ENCODE measurements at places on chromosomes 12 and 14.

- DNase-seq: no peak
These were observed 26.8 kb upstream of the BDKRB2 start for GRCh38 chr14:96177766-96178375.

- no peak for DNase-seq
These were observed 184.7 kb upstream of the KITLG start for GRCh38 chr12:88764781-88765480.

GRCh38 chr14:68848253-68848652 is 55.4 kb upstream of the ZFP36L1 start:
- no peak for DNase-seq

DNA sequence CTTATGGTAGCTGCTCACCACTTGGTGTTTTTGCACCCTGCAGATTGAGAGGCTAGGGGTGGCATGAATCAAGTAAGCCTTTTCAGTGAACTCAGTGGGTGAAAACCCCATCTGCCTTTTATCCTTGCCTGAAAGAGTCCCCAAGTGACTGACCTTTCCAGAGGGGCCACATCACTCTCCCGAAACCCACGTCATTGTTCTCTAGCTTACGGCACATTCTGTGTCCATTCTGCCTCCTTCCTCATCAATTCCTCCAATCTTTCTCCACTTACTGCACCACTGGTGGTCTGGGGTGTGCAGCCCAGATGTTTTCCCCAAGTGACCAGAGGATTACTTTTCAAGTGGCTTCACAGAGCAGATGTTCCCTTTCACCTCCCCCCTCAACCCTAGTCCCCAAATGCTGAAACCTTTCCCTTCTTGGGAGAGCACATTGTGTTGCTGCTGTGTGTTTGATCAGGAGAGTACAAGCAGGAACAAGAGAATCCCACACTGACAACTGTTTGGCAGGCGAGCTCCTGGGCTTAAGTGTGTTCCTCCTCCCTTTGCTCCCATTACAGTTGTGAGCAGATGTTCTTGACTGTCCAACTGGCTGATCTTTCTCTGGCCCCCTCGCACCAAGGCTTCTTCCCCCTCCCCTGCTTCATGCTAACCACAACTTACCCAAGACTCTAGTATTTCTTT is 138.0 kb upstream of the IGF1 start:
- DNase-seq: no peak

- no peak for DNase-seq
These were observed 51.7 kb downstream of the ADGRD1 start for GRCh38 chr12:131005161-131006035.

- no peak for DNase-seq
These were observed 232.8 kb downstream of the SLC2A13 start for GRCh38 chr12:39873065-39873464.

- DNase-seq: no peak
These were observed 1203.5 kb upstream of the TMEM132C start for GRCh38 chr12:127063339-127064072.

- DNase-seq: no peak
These were observed 243.7 kb downstream of the C12orf75 start for GRCh38 chr12:105574056-105574715.

- DNase-seq: no peak
These were observed at the start of gene OR6C3 for GRCh38 chr12:55330446-55330845. TSS of gene OR6C3 (plus strand) at chr12:55330746. CDS start at chr12:55331701, 955 bp downstream.

- DNase-seq: no peak
These were observed 22.9 kb downstream of the SYNE3 start for GRCh38 chr14:95493503-95493902.

DNA sequence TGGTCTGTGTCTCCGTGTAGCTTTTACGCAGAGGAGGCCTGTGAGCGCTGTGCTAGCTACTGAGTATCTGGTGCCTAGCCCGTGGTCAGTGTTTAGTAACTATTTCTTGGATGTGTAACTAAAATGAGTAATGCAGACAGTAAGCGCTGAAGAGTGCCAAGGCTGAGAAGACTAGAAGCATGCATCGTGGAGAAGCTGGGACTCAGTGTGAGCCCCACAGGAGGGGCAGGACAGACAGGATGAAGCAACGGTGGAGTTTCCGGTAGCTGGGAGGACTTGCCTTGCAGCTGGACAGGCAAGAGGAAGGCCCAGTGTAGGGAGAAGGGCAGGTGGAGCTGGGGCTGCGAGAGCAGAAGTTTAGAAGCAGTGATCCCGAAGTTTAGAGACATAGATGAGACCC is 233.4 kb upstream of the FKBP4 start:
- no peak for DNase-seq

DNA sequence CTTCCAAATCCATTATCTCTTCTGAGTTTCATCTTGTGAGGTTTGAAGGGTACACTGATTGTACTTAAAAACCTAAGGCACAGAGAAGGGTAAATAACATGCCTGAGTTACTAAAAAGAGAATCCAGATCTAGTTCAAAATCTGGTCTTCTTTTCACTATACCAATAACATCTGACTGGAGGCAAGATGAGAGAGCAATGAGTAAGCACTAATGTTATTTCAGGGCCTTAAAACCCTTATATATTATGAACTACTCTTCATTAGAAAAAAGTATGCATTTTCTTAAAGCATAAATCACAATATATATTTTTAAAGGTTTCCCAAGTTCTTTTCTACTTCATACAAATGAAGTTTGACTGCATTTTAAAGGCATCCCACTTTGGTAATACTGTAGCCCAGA is 60.2 kb downstream of the GXYLT1 start:
- DNase-seq: no peak

DNA sequence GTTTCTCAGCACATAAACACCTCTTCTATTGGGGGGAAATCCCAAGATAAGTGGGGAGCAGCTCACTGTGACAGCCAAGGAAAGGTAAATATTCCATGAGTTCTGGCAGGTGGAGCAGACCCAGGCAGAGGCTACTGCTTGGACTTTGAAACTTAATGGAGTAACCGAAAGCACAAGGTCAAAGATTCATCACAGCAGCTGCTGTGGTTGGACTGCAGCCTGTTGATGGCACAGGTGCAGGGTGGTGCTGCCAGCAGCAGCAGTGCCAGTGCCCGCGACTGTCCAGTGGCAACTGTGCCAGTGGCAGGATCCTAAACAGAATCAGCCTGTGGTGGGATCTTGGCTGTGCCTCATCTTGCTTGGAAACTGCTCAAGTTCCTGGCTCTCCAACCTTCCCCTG is 81.4 kb upstream of the ARID2 start:
- no peak for DNase-seq

GRCh38 chr14:101082436-101083384 is 179.2 kb upstream of the RTL1 start:
- no peak for DNase-seq

- DNase-seq: no peak
These were observed 305.8 kb downstream of the RGS6 start for GRCh38 chr14:72237722-72238666.

GRCh38 chr14:60647081-60647836 is 2.0 kb downstream of the SIX1 start:
- DNase-seq: no peak

- DNase-seq: no peak
These were observed 319.7 kb downstream of the MED13L start for GRCh38 chr12:115957686-115958290.

GRCh38 chr12:9797722-9798619 is 29.3 kb upstream of the KLRF1 start:
- peak; percentile 84 for DNase-seq

DNA sequence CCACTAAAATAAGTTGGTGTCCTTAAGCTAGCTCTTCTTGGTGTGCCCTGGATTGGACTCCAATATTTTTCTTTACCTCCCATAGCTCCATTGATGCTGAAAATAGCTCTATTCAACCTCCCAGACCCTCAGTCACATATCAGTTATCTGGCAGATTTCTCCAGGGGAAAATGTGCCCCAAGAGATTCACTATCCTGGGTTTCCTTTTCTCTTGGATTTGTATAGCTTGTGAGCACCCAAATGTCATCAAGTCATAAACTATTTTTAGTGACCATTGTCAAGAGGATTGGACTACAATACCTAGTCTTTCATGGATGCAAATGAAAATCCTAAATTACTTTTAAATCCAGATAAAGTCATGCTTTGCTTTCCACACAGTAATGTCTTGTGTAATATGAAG is 339.6 kb upstream of the FOXG1 start:
- no peak for DNase-seq

DNA sequence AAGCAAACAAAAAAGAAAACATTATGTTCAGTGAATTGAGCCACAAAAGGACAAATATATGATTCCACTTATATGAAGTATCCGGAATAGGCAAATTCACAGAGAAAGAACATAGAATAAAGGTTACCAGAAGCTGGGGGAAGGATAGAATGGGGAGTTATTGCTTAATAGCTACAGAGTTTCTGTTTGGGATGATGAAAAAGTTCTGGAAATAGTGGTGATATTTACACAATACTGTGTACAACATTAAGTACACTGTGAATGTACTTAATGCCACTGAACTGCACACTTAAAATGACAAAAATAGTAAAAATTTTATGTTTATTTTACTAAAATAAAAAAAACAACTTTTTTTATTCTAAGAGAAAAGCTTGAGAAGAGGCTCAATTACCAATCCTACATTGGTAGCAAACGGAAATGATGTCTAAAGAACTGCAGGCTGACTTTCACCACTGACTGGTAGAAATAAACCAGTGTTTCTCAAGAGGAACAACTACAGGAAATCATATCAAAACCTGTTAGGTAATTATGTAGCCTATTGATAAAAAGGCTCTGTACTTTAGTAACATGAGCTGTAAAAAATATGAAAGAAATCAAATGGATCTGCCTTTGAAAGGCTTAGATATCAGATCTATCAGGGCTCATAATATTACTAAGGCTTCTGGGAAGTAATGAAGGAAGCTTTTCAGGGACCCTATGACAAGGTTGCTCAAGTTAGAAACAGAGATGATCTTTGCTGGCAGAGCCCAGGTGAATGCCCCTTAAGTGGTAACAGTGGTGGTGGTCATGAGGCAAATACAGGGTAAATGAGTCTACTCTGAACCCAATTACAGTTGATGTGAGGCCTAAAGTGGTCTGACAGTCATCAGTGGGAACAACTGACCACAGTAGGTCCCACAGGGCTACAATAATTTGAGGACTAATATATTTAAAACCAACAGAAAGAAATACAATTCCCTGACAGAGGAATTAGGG is 41.3 kb downstream of the BAZ1A start:
- no peak for DNase-seq

All from GM12864 (cell line).